Esophagus muscularis mucosa (tissue), 4 donors: ENCODE measurements at places on chromosomes 2 and 18. TPM values are rescaled to one million over a fixed set of nuclear protein-coding genes. Genes with fewer than 3 reads are reported as not detected.

DNA sequence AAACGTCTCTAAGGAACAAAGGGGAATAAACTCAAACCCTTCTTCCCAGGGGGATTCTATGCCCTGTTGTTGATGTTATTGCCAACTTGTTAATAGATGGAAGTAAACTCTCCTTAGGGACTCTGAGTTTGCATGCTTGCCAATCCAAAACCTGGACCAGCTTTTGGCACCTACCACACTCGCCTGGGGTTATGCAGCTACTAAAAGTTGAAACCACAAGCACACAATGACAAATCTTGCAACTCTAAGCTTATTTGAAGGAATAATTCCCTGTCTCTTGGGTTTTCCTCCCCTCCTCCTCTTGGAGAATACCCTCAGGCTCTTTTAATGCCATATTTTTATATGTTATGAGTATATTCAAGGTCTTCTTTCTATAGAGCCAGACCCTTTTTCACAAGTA is 484.1 kb downstream of the FBXO15 start:
- no peaks in the 10 kb centered on the region for H3K36me3 ChIP-seq
- no peak for DNase-seq

- H3K36me3 ChIP-seq = no peaks in the 10 kb centered on the region
- peak; percentile 64 for DNase-seq
- no peak overlapping the region for H3K27ac ChIP-seq
Observed at GRCh38 chr2:105697781-105698449, 46.8 kb upstream of the NCK2 start.

GRCh38 chr2:121831841-121832240 is 76.4 kb downstream of the TSN start:
- H3K4me1 ChIP-seq = peaks cover 27% of the 10 kb centered on the region
- no peak for DNase-seq
- no peaks in the 10 kb centered on the region for H3K36me3 ChIP-seq
- H3K27ac ChIP-seq = no peak overlapping the region
- no peak overlapping the region for H3K4me3 ChIP-seq

- H3K36me3 ChIP-seq = no peaks in the 10 kb centered on the region
- H3K27me3 ChIP-seq = no peaks in the 10 kb centered on the region
- H3K27ac ChIP-seq = peak overlapping the region; percentile 85
- peak overlapping the region; percentile 80 for H3K4me3 ChIP-seq
- peaks cover 22% of the 10 kb centered on the region for H3K4me1 ChIP-seq
Observed at GRCh38 chr2:234954551-234954992, 2.8 kb downstream of the SH3BP4 start.

Gene CROCC2
- total RNA-seq = not detected

Gene ALK
- total RNA-seq = 0.83 TPM

Gene MTIF2
- total RNA-seq = 22.6 TPM

DNA sequence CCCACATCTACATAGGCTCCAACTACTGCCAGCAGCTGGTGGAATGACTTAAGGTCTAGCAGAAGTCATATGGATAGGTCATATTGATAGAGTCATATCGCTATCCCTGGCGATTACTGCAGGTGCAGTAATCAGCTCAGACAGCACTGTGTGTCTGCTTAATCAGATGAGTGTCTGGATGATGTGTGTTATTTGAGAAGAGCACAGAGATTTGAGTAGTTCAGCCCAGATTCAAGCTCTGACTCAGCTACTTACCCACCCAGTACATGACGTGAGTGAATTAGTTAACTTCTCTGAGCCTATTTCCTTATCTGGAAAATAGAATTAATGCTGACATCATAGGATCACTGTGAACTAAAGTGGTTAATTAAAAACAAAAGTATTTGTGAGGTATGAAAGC is 78.9 kb downstream of the EHD3 start:
- no peak overlapping the region for H3K27ac ChIP-seq
- no peaks in the 10 kb centered on the region for H3K4me1 ChIP-seq
- H3K36me3 ChIP-seq = no peaks in the 10 kb centered on the region
- H3K27me3 ChIP-seq = no peaks in the 10 kb centered on the region
- DNase-seq = no peak

GRCh38 chr2:110881908-110882307 is 149.5 kb downstream of the ACOXL start:
- H3K36me3 ChIP-seq = no peaks in the 10 kb centered on the region
- DNase-seq = no peak
- H3K27me3 ChIP-seq = no peaks in the 10 kb centered on the region
- H3K4me1 ChIP-seq = no peaks in the 10 kb centered on the region
- H3K4me3 ChIP-seq = no peak overlapping the region

Gene BCL2L11
- 16.6 TPM for total RNA-seq

DNA sequence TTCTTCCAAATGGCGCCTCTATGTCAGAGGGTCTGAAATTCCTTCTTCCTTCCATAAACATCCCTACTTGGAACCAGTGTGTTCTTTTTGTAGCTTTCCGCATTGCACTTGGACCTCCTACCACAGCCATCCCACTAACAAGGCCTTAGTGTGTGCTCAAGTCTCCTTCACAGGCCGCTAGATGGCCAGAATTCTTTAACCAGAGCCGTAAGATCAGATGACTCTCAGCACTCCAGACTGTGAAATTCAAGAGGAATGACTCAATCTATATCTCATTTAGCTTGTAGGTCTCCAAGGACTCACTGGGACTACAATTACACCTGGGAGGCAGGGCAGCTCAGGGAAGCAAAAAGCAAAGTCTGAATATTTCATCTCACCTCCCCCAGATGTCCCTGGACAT is 298.9 kb downstream of the EIPR1 start:
- H3K4me3 ChIP-seq = no peak overlapping the region
- H3K27me3 ChIP-seq = no peaks in the 10 kb centered on the region
- no peaks in the 10 kb centered on the region for H3K4me1 ChIP-seq
- H3K27ac ChIP-seq = no peak overlapping the region
- peak; percentile 21 for DNase-seq
- H3K36me3 ChIP-seq = no peaks in the 10 kb centered on the region

GRCh38 chr2:37721201-37721560 is 49.7 kb upstream of the CDC42EP3 start:
- no peaks in the 10 kb centered on the region for H3K4me1 ChIP-seq
- H3K4me3 ChIP-seq = no peak overlapping the region
- no peaks in the 10 kb centered on the region for H3K36me3 ChIP-seq
- H3K27ac ChIP-seq = no peak overlapping the region

DNA sequence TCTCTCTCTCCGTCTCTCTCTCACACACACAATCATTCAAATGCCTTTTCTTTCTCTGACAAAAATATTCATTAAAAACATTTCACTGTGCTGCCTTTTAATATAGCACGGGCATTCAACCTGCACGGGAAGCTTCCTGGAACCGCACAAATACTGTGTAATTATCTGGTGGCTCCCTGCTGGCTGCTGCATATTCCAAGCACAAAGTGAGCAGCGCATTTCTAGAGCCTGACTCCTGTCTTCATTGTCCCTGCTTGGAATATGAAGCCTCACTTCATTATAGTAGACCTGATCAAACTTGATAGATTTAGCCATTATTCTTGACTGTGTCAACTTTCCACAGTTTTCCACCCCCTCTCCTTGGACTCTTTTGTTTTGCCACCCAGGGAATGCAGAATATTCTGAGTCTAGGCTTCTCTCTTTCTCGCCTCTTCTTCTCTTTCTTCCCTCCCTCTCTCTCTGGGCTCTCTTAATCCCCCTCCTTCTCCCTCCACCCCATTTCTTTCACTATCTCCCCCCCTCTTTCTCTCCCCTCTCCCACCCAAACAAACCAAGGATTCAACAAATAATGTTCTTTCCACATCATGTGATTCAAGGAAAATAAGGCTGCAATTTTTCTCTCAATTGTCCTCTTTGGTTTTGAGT is 672.1 kb upstream of the FANCL start:
- H3K4me3 ChIP-seq = no peak overlapping the region
- DNase-seq = no peak
- H3K27ac ChIP-seq = no peak overlapping the region
- no peaks in the 10 kb centered on the region for H3K36me3 ChIP-seq
- H3K4me1 ChIP-seq = no peaks in the 10 kb centered on the region
- H3K27me3 ChIP-seq = no peaks in the 10 kb centered on the region

GRCh38 chr2:233407771-233408181 is 53.5 kb downstream of the DGKD start:
- no peak overlapping the region for H3K4me3 ChIP-seq
- no peaks in the 10 kb centered on the region for H3K36me3 ChIP-seq
- no peaks in the 10 kb centered on the region for H3K27me3 ChIP-seq
- no peak for DNase-seq

Gene PARD6G
- total RNA-seq = 11.3 TPM

Gene IL1RN
- 0.40 TPM for total RNA-seq

DNA sequence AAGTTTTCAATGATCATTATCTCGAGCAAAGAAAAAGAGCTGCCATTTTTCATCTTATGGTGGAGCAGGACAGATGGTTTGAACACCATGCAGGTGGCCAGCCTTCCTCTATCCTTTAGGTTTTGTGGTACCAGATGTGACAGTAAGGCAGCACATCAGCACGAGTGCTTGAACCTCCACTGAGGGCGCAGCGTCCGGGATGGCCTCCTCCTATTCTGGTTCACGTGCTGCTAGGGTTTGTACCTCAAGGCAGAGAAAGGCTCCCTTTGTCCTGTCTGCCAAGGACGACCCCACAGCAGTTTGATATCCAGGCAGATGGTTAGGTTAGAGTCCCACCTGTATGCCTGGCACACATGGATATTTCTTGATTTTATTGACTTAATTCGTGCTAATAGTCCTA is 50.2 kb downstream of the DCDC2C start:
- no peak for DNase-seq
- no peak overlapping the region for H3K27ac ChIP-seq
- no peaks in the 10 kb centered on the region for H3K36me3 ChIP-seq
- peaks cover 11% of the 10 kb centered on the region for H3K4me1 ChIP-seq
- peaks cover 11% of the 10 kb centered on the region for H3K27me3 ChIP-seq

Gene MATN3
- 0.66 TPM for total RNA-seq

Gene POTEC
- total RNA-seq = not detected

Gene STAT4
- total RNA-seq = 4.0 TPM

Gene DSG2
- total RNA-seq = 1.2 TPM

- no peak for DNase-seq
- peak overlapping the region; percentile 77 for H3K27ac ChIP-seq
- H3K36me3 ChIP-seq = peaks cover 7% of the 10 kb centered on the region
- H3K27me3 ChIP-seq = no peaks in the 10 kb centered on the region
- H3K4me1 ChIP-seq = peaks cover 56% of the 10 kb centered on the region
Observed at GRCh38 chr2:28869494-28870145, 489 bp downstream of the TRMT61B start.

Gene MC4R
- total RNA-seq = 1.4 TPM

Gene PAIP2B
- total RNA-seq = 16.9 TPM
